ENCODE measurements at places on chromosomes 1 and 21. TPM values are rescaled to one million over a fixed set of nuclear protein-coding genes. Genes with fewer than 3 reads are reported as not detected.

- H3K27ac ChIP-seq, result no peak overlapping the region
- peaks cover 6% of the 10 kb centered on the region for H3K36me3 ChIP-seq
- H3K27me3 ChIP-seq, result no peaks in the 10 kb centered on the region
- no peaks in the 10 kb centered on the region for H3K4me1 ChIP-seq
- DNase-seq, result no peak
- H3K4me3 ChIP-seq, result no peak overlapping the region
Observed at GRCh38 chr21:28959367-28960099, 33.1 kb downstream of the LTN1 start.

- H3K4me3 ChIP-seq, result no peak overlapping the region
- peak; percentile 43 for DNase-seq
- peaks cover 3% of the 10 kb centered on the region for H3K36me3 ChIP-seq
- H3K4me1 ChIP-seq, result peaks cover 11% of the 10 kb centered on the region
- H3K27me3 ChIP-seq, result no peaks in the 10 kb centered on the region
Observed at GRCh38 chr1:156143765-156144489, 9.5 kb upstream of the SEMA4A start.

DNA sequence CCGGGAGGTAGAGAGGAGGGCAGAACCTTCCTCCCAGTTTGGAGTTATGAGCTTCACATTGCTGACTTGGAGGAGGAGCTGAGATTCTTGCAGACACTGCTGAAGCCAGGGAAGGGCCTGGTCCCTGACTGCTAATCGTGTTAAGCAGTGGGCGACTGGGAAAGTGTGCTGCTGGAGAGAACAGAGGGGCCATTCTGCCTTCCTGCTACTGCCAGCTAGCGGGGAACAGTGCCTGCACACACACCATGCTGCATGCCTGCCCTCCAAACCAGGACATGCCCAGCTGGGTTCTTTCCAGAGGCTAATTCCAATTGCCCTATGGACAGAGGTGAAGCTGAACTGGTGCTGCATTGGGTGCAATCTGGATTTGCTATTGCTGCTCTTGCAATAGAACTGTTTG is 281.4 kb downstream of the AJAP1 start:
- no peak overlapping the region for H3K4me3 ChIP-seq
- DNase-seq, result no peak
- H3K27ac ChIP-seq, result no peak overlapping the region
- H3K27me3 ChIP-seq, result no peaks in the 10 kb centered on the region
- no peaks in the 10 kb centered on the region for H3K4me1 ChIP-seq
- no peaks in the 10 kb centered on the region for H3K36me3 ChIP-seq

The EDARADD gene
- not detected for total RNA-seq

The RIPPLY3 gene
- not detected for total RNA-seq

The KRTAP13-2 gene
- not detected for total RNA-seq

DNA sequence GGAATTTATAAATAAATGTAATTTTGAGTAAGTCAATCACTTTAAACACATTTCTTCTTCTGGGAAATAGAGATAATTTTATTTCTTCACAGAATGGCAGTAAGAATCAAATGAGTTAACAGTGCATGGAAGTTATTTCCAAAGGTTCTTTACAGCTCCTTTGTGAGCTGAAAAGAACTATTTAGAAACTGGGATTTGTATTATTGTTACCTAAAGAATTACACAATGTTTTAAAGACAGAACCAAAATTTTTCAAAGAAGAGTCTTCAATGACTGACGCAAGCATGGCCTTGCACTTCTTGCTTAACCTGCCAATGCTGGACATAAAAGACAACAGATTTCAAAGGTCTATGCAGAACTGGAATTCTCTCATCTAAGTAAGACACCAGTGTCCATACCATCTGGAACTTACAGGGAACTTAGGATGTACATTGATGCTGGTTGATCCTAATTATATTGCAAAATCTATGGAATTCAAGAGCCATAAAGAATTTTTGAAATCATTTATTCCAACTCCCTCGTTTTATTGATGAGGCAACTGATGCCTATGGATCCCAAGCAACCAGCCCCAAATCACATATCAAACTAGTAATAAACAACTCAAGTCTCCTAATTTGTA is 2.7 kb downstream of the COLGALT2 start:
- no peak overlapping the region for H3K27ac ChIP-seq
- no peaks in the 10 kb centered on the region for H3K36me3 ChIP-seq
- peaks cover 3% of the 10 kb centered on the region for H3K4me1 ChIP-seq
- no peaks in the 10 kb centered on the region for H3K27me3 ChIP-seq

GRCh38 chr1:115283681-115284146 is 54.3 kb downstream of the NGF start:
- no peaks in the 10 kb centered on the region for H3K27me3 ChIP-seq
- no peak for DNase-seq
- no peaks in the 10 kb centered on the region for H3K36me3 ChIP-seq
- peak overlapping the region; percentile 46 for H3K27ac ChIP-seq
- no peaks in the 10 kb centered on the region for H3K4me1 ChIP-seq
- no peak overlapping the region for H3K4me3 ChIP-seq

GRCh38 chr1:218341325-218341724 is 3.8 kb upstream of the TGFB2 start:
- DNase-seq, result no peak
- peaks cover 8% of the 10 kb centered on the region for H3K4me1 ChIP-seq
- no peak overlapping the region for H3K27ac ChIP-seq
- H3K36me3 ChIP-seq, result no peaks in the 10 kb centered on the region
- H3K27me3 ChIP-seq, result no peaks in the 10 kb centered on the region

- H3K27me3 ChIP-seq, result no peaks in the 10 kb centered on the region
- H3K4me3 ChIP-seq, result no peak overlapping the region
- no peak overlapping the region for H3K27ac ChIP-seq
- H3K36me3 ChIP-seq, result no peaks in the 10 kb centered on the region
- DNase-seq, result no peak
Observed at GRCh38 chr1:103942029-103942428, 192.3 kb downstream of the AMY1C start.

The TFB2M gene
- total RNA-seq, result 15.0 TPM

GRCh38 chr21:39326607-39327307 is 13.3 kb upstream of the BRWD1 start:
- no peaks in the 10 kb centered on the region for H3K4me1 ChIP-seq
- no peak for DNase-seq
- no peak overlapping the region for H3K4me3 ChIP-seq
- no peak overlapping the region for H3K27ac ChIP-seq
- no peaks in the 10 kb centered on the region for H3K27me3 ChIP-seq

DNA sequence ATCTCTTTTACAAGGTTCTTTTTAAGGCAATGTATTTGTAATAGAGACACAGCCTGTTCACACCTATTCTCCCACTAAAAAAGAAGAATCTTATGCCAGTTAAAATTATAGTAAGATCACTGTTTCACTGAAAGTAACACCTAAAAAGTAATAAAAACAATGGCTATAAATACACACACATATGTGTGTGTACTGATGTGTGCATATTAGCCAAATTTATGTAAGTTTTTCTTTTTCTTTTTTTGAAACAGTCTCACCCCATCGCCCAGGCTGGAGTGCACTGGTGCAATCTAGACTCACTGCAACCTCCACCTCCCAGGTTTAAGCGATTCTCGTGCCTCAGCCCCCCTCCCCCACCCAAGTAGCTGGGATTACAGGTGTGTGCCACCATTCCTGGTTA is 56.8 kb upstream of the SLC30A10 start:
- no peak overlapping the region for H3K4me3 ChIP-seq
- no peaks in the 10 kb centered on the region for H3K27me3 ChIP-seq
- H3K27ac ChIP-seq, result no peak overlapping the region
- H3K36me3 ChIP-seq, result peaks cover 6% of the 10 kb centered on the region

The KRTAP19-3 gene
- total RNA-seq, result 0.64 TPM

The NBPF14 gene
- 6.4 TPM for total RNA-seq

DNA sequence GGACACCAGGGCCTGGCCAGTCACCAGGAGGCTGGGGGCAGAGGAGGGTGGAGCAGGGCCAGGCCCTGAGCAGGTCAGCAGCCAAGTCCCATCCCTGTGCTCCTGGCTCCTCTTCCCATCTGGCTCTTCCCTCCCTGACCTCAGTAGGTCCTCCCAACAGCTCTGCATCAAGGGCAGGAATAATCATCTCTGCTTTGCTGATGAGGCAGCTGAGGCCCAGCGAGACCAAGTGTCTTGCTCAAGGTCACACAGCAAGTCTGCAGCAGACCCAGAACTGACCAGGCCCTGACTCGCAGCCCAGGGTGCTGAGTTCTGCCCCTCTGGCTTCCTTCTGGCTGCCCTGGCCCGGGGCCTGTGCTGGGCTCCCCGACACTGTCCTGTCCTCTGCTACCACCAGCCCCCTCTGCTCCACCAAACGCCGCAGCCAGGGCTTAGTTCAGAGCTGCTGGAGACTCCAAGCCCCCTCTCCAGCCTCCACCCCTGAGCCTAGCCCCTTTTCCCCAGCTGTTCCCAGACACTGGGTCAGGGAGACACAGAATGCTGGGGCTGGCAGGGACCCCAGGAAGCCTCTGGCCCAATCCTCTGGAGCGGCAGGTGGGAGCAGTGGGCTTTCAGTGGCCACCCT is 224.9 kb downstream of the PTPRU start:
- no peaks in the 10 kb centered on the region for H3K4me1 ChIP-seq
- H3K27me3 ChIP-seq, result no peaks in the 10 kb centered on the region
- no peak overlapping the region for H3K4me3 ChIP-seq
- no peaks in the 10 kb centered on the region for H3K36me3 ChIP-seq

- no peaks in the 10 kb centered on the region for H3K27me3 ChIP-seq
- peaks cover 8% of the 10 kb centered on the region for H3K4me1 ChIP-seq
- no peaks in the 10 kb centered on the region for H3K36me3 ChIP-seq
- no peak overlapping the region for H3K27ac ChIP-seq
- no peak overlapping the region for H3K4me3 ChIP-seq
Observed at GRCh38 chr1:53048960-53049573, 12.9 kb upstream of the PODN start.

- H3K4me1 ChIP-seq, result no peaks in the 10 kb centered on the region
- H3K4me3 ChIP-seq, result no peak overlapping the region
- DNase-seq, result no peak
- no peaks in the 10 kb centered on the region for H3K27me3 ChIP-seq
Observed at GRCh38 chr1:236027104-236027503, 37.8 kb downstream of the NID1 start.

The LENEP gene
- not detected for total RNA-seq

The VASH2 gene
- 1.6 TPM for total RNA-seq

The ITGB2 gene
- total RNA-seq, result 8.3 TPM

- H3K27ac ChIP-seq, result no peak overlapping the region
- H3K4me1 ChIP-seq, result no peaks in the 10 kb centered on the region
- no peaks in the 10 kb centered on the region for H3K36me3 ChIP-seq
- DNase-seq, result no peak
- H3K4me3 ChIP-seq, result no peak overlapping the region
Observed at GRCh38 chr1:200311256-200311655, 98.6 kb downstream of the ZNF281 start.

DNA sequence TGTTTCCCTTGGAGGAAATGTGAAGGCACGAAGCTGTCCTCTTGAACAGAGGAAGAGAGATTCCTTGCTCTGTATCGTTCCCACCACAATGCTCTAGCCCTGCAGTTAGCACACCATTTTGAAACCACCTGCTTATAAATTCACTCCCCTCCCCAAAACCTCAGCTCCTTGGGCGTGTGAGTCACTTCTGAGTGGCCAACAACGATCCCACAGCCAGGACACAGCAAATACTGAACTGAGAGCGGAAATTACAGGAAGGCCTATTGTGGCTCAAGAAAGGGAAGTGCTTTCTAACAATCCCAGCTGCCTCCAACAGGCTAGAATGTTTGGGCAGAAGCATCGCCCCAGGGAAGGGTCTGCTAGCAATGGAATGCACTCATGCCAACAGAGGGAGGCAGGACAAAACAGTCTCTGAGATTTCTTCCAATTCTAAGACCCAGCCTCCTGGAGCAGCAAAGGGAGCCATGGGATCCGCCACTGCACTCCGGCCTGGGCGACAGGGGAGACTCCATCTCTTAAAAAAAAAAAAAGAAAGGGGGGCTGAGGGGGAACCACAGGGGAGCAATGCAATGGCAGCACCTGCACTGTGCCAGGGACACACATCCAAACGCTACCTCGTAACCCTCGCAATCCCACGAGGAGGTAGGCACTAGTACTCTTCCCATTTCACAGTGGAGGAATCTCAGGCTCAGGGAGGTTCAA is 1.9 kb downstream of the TMEM53 start:
- H3K4me3 ChIP-seq, result no peak overlapping the region
- no peak for DNase-seq
- no peaks in the 10 kb centered on the region for H3K36me3 ChIP-seq
- H3K4me1 ChIP-seq, result peaks cover 27% of the 10 kb centered on the region

DNA sequence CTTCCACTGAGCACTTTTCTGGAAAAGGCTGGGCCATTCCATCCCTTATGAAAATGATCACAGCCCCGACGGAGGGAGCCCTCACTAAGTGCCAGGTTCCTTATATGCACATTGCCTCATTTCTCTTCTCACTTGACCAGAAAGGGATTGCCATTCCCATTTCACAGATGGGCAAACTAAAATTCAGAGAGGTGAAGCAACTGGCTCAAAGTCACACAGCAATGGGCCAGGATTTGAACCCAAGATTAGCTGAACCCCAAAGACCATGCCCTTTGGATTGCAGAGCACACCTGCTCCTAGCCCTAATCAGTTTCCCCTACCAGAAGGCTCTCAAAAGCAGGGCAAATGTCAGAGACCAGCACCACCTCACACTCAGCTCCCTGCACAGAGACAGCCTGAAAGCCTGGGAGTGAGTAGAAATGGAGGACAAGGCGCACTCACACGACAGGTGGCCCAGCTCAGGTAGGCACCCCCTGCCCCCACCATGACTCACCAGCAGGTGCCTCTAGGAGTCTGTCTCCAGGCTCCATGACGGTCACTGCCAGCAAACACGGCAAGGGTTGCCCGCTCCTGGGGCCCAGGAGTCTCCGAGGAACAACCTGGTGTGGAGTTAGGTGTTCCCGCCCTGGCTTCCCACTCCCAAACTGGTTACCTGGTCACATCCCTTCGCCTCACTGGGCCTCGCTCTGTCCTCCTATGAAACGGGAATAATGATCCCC is 21.7 kb downstream of the SDC3 start:
- peaks cover 10% of the 10 kb centered on the region for H3K4me1 ChIP-seq
- peak; percentile 26 for DNase-seq
- no peak overlapping the region for H3K4me3 ChIP-seq
- no peak overlapping the region for H3K27ac ChIP-seq
- no peaks in the 10 kb centered on the region for H3K36me3 ChIP-seq

Data from psoas muscle (tissue), 8 donors.